ENCODE measurements at places on chromosomes 1 and 21.

DNA sequence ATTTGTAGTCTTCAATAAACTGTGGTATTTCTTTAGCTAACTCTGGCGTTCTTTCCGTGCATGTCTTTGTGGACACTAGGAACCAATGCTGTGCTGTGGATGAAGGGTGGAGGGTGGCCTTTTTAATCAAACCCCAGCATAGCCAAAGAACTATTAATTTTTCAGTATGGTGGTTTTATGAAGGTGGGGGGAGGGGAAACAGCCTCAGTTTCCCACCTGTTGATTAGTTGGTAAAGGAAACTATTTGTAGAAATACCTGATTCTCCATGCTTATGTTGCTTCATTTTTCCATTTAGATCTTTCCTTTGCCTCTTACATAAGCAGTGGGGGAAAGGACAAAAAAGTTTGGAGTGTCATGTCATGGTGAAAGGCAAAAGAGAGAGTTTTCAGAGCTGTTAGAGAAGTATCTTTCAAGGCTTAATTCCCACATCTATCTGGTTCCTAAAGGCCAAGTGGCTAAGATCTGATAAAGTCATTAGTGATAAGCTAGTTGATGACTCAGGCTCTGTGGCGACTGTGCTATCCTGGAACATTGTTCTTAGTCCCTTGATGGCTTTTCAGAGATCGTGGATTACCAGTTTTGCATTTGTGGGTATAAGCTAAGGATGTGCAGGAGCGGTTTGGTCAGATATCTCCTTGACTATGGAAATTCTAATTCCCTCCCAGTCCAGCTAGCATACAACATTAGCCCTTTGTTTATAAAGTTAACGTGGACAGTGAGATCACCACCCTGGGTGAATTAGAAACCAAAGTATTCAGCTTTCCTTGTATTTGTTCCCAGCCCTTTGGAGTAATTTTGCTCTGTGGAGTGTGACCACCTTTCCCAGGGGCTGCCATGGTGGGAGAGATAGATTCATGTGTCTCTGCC, 8.7 kb upstream of the HAX1 start:
- no peak for DNase-seq

GRCh38 chr1:36588972-36589371, 106.3 kb upstream of the CSF3R start:
- DNase-seq, result no peak

DNA sequence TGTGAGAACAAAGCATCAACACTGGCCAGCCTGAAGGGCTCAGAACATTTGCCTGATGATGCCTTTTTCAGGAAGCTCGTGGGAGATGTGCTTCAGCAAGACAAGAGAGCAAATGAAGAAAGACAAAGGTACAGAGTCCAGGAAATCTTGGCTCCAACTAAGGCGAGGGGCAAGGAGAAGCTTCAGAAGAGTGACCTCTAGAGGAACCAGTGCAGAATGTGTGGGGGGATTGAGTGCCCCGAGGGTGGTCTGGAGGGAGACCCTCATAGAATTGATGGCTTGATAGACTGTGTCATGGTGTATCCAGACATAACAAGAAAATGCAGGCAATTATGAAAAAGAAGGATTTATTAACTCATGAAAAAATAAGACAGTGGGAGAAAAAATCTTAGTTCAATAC, 15.3 kb upstream of the NLRP3 start:
- no peak for DNase-seq

DNA sequence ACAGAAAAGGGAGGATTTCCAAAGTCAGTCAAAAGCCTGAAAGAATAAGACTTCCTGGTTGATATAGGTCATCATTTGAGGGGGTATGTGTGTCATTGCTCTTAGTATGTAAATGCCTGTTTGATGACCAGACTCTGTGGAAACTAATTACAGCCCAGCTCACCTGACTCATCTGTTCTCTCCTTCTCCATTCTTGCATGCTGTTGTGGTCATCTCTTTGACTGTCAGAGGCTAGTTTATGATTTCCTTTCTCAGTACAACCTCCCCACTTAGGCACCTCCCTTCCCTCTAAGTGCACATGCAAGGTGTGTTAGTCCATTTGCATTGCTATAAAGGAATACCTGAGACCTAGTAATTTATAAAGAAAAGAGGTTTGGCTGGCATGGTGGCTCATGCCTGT, 2.4 kb upstream of the C1orf116 start:
- no peak for DNase-seq

- no peak for DNase-seq
These were observed 5.9 kb upstream of the CXADR start for GRCh38 chr21:17506951-17507350.

- DNase-seq, result no peak
These were observed 222.0 kb downstream of the DENND1B start for GRCh38 chr1:197553281-197553680.

DNA sequence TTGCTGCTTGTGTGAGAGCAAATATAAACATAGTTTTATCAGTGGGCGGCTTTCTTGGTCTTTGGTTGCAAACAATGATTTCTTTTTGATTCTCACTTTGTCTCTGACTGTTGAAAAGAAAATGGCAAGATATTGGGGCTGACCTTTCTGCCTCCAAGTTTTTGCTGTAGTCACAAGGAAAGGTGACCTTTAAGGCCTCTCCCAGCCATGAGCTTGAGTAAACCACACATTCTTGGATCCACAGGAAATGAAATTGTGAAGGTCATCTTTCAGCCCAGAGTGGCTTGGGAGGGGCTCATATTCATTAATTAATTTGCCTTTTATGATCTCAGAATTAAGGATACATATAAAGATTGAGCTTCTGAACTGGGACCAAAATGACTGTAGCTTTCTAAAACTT, 241.6 kb downstream of the BACH1 start:
- no peak for DNase-seq

DNA sequence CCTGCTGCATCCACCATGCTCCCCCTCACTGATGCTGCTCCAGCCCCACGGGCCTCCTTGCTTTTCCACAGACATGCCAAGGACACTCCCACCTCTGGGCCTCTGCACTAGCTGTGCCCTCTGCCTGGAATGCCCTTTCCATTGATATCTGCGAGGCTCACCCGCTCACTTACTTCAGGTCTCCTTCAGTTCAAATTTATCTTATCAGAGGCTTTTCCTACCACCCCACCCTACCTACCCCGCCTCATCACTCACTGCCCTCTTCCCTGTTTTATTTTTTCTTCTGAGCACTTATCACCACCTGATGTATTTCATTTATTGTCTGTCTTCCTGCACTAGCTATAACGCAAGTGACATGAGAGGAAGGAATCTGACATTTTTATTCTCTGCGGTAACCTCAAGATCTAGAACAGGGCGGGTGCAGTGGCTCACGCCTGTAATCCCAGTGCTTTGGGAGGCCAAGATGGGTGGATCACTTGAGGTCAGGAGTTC, 7.0 kb downstream of the HSPG2 start:
- no peak for DNase-seq

- DNase-seq, result no peak
These were observed 28.9 kb downstream of the FOXO6 start for GRCh38 chr1:41390166-41390565.

GRCh38 chr1:230122366-230123279, 55.6 kb downstream of the GALNT2 start:
- no peak for DNase-seq

DNA sequence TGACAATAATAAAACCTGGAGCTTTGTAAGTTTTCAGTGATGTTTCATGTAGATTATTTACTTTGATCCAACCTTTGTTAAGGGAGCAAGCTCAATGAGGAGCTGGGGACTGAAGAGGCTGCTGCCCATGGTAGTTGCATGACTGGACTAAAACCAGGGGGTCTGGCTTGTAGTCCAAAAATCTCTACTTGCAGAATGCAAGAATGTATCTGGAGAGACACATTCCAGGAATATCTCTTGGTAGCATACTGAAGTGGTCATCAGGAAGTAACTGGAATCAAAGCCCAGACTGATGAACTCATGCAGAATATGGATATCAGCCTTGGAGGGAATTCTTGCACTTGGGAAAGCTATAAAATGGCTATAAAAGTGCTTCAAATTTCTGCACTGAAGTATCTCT, 5.8 kb upstream of the KIAA0040 start:
- no peak for DNase-seq

DNA sequence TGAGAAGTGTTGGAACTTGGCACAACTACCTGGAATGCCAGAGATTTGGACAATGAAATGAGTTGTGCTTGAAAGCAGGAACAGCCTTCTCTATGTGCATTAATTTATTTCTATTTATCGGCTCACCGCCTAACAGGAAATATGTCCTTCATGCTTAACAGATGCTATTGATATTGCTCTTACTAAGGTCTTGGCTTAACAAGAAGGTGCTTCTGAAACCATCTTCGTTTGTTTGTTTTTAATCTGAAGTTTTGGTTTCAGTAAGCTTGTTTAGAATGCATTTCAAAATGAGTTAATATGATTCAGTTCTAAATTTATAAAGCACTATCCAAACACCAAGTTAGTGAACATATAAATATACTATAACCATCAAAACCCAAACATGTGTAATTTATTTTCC, 898.3 kb upstream of the B3GALT2 start:
- DNase-seq, result no peak

DNA sequence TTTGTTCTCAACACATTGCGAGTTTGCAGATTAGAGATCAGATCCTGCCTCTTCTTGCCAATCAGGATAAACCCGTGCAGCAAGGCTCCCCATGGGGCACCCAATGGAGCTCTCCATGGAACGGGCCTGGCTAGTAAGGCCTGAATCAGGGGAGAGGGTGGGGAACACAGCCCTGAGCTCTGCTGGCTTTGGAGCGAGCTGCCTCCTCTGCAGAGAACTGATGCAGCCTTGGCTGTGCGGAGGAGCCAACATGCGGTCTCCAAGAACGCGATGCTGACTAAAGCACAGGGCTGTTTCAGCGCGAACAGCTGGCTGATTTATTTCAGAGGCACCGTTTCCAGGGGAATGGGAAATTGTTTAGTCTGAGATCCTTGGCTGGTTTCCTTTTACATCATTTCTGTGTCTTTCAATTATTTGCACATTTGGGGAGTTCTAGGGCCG, 139.7 kb downstream of the TSEN15 start:
- DNase-seq, result no peak

DNA sequence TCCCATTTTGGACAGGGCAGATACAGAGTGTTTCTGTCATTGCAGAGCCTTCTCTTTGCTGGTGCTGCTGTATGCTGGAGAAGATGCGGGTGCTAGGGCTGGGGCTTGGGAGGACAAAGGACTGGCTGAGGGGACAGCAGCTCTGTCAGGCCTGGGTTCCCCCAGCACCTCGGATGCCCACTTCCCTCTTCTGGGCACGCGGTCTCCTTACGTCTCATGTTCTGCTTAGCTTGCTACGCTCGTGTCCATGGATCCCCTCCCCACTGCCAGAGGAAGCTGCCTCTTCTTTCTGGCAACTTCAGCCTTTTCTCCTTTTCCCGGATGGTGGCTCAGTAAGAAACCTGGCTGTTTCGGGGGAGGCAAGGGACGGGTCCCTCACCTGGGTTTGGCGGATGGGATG, 75.7 kb downstream of the ARHGEF10L start:
- no peak for DNase-seq

- no peak for DNase-seq
These were observed 87.0 kb downstream of the SIPA1L2 start for GRCh38 chr1:232542633-232543593.

- DNase-seq, result no peak
These were observed 10.6 kb upstream of the HLCS start for GRCh38 chr21:36976882-36977651.

GRCh38 chr1:173393659-173394000, 83.5 kb upstream of the PRDX6 start:
- no peak for DNase-seq

DNA sequence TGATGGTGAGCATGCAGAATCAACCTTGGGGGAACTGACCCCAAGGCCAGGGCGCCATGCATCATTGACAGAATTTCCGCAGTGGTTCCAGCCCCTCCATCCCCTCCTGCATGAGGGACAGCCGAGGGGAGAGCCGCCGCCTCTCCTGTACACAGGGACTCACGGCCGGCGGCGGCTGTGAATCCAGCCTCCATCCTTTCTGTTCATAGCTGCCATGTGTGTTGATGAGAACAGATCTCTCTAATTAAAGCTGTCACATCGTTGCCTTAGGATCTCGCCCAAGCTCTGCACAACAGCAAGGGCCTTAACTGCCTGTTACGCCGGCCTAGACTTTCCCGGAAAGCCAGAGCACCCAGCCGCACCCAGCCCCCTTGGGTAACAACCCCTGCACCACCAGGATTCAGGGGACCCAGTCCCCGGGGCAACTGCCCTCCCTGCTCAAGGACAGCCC, 151.6 kb downstream of the NPHP4 start:
- no peak for DNase-seq

GRCh38 chr1:52159033-52159789, 17.3 kb downstream of the ZFYVE9 start:
- no peak for DNase-seq

DNA sequence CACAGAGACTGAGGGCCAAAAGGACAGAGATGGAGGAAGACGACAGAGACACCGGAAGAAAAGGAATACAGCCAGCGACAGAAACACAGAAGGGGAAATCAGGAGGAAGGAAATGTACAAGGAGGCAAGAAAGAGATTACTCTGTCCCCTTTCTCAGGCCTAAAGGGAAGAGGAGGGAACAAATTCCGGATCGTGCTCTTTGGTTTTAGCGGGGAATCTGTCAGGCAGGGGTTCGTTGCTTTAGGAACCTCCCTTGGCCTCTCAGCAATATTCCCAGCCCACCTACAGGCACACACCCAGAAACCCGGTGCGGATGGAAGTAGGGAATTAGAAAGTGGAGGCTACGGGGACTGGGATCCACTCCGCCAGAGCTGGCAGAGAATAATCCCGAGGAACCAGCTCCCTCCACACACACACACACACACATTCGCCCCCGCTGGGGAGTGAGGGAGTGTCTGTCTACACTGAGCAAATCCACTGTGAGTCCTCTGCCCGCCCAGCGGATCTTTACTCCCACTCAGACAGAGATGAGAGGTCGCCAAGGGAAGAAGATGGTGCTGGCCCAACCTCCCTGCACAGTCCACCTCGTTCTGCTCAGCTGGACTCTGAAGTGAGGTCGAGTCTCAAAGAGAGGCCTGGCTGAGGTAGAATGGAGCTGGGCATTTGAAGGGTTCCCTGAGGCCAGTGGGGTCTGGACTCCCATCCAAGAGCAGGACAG, 5.7 kb downstream of the TAL1 start:
- DNase-seq, result no peak

GRCh38 chr1:63124666-63125191, 197.6 kb upstream of the FOXD3 start:
- DNase-seq, result no peak

- DNase-seq, result no peak
These were observed 10.0 kb upstream of the MCOLN3 start for GRCh38 chr1:85058311-85058710.

Data from stimulated activated CD4-positive, alpha-beta T cell treated with anti-CD3 and anti-CD28 coated beads, Interleukin-1b, Interleukin-23, amount 100 ng/mL, for 1 hour (primary cell).